ENCODE measurements at places on chromosomes 1 and 21. TPM values are rescaled to one million over a fixed set of nuclear protein-coding genes. Genes with fewer than 3 reads are reported as not detected.

- DNase-seq, result no peak
Observed at GRCh38 chr1:41726899-41727748, 191.6 kb downstream of the HIVEP3 start.

- DNase-seq, result no peak
Observed at GRCh38 chr1:244053831-244054230, 2.7 kb downstream of the ZBTB18 start.

DNA sequence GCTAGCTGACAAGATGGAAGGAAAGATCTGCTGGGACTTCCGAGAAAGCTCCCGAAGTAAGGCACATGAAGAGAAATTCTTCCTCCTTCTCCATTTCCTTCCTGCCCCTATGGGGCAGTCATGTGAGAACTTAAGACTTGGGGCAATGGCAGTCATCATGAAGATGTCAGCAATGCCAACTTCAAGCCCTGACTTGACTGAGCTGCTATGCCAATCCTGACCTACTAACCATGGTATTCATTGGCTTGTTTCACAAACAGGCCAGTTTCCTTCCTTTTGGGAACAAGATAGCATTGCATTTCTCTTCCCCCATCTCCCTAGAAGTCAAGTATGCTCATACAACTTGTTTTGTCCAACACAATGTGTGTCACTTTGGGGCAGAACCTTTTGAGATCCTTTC is 25.5 kb downstream of the GRIK1 start:
- no peak for DNase-seq

SLAMF9 gene
- not detected for total RNA-seq

SERTAD4 gene
- total RNA-seq, result 0.69 TPM
